WERI-Rb-1 (cell line): ENCODE measurements at places on chromosomes 16 and 17.
A peak's percentile ranks its signal among the peaks of the same experiment; 100 is the strongest.

- no peak for DNase-seq
These were observed 137.6 kb upstream of the RCVRN start for GRCh38 chr17:10042589-10043244.

- DNase-seq: no peak
These were observed 89.5 kb downstream of the CYTH1 start for GRCh38 chr17:78692460-78693010.

GRCh38 chr16:89363621-89364393 lies 126.6 kb downstream of the ANKRD11 start:
- no peak for DNase-seq

GRCh38 chr16:29158785-29159184 lies 173.9 kb downstream of the LAT start:
- no peak for DNase-seq

- peak; percentile 72 for DNase-seq
These were observed 60.4 kb downstream of the BAIAP2 start for GRCh38 chr17:81095383-81095762.

- DNase-seq: peak; percentile 67
These were observed 25.2 kb upstream of the HYDIN start for GRCh38 chr16:71255721-71256120.

DNA sequence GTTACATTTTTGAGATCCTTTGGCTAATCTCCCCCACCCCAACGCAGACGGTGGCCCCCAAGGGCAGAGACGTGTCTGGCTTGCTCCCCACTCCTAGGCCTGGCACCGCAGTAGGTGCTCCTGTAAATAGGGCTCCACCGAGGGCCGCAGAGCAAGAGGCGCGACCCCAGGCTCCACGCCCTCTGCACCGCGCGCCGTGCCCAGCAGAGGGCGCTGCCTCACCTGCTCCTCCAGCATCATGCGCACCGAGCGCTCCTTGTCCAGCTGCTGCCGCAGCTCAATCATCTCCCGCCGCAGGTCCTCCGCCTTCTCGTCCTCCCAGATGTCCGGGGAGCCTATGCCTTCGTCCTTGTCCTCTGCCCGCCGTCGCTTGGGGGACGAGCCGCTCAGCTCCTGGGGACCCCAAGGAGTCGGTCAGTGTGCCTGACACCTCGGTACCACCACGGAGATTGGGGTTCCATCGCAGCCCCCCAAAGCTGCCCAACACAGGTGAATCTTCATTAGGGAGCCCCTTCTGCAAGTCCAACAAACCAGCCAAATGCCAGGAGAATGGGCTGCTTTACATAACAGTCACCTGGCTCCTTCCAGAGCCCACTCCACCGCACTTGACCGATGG lies 11.2 kb downstream of the TFAP4 start:
- DNase-seq: peak; percentile 71

DNA sequence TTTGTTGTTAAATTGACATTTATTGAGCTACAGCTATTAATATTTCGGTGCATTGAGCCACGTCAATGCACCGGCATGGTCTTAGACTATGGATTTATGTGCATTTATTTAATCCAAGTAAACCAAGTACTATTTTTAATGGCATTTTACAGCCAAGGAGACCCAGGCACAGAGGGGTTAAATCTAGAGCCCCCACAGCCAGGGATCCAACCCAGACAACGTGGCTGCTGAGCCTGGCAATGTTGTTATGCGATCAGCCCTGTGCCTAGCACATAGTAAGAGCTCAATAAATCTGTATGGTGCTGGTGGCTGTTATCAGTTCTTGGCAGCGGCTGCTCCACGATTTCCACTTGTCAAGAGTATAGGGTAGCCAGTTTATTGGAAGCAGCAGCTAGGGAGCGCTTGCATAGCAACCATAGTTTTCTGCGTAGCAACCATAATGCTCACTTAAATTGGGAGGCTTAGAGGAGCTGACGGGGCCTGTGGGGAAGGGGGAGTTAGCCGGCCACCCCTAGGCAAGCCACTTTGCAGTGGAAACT lies 541 bp upstream of the RBBP6 start:
- no peak for DNase-seq

DNA sequence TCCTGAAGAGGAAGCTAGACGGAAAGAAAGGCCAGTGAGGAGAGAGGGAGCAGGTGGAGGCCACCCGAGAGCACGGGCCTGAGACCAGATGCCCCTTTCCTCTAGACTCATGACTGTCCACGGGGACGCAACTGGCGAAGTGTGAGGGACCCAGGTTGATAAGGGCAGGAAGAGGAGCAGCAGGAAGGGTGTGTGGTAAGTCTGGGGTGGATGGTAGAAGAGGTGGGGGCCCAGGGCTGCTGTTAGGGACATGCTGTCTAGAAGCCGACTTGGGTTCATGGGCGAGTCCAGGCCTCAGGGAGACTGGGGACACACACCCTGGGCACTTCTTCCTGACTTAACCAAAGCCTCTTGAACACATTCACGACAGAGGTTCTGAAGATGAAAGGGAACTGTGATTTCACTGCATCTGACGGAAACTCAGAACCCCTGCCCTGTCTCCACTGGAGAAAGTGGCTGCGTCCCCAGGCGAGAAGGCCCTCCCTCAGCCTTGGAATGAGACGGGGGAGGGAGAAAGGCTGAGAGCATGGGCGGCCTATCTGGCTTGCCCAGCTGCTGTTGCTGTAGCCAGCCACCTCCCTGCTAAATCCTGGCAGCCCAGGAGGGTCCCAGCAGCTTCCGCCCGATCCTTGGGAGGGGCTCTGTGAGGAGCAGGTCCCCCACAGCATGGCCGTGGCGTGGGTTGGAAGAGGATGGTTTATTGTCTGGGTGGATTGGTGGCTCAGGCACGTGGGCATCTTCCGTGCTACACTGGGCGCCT lies 6.0 kb downstream of the HIC1 start:
- no peak for DNase-seq

DNA sequence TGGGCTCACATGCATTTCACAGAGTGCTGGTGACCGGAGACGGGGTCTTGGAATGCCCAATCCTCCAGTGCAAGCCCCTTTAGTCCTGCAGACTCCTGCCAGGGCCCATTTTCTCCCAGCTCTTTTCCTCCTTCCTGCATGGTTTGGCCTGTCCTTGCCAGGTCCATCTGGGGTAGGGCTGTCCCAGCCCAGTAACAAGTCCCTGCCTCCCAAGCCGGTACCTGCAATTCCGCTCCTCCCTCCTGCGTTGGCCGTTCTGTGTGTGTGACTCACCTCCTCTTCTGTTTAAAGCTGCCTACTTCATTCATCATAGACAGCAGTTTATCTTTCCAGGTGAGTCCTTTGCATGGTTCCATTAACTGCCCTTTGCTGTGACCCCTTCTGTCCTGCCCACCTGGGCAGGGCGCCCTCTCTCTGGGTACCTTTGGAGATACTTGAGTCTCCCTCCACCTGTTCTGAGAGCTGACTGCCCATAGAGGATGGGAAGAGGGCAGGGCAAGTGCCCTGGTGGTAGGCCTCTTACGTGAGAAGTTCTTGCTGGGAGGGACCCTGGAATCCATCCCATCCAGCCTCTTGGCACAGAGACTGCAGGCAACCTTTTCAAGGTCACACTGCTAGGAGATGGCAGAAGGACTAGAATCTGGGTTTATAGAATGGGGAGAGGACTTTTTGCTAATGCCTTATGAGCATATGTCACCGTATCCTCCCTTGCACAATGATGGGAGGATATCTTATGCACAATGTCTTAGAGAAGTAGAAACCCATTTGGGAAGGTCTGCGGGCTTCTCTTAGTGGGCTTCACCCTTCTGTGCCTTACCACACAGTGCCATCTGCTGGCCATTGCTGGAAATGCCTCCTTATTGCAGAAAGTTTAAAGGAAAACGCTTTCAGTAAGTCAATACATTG lies 29.7 kb upstream of the LGALS9 start:
- DNase-seq: peak; percentile 74

GRCh38 chr17:5049314-5049841 lies 14.2 kb upstream of the SLC52A1 start:
- no peak for DNase-seq

DNA sequence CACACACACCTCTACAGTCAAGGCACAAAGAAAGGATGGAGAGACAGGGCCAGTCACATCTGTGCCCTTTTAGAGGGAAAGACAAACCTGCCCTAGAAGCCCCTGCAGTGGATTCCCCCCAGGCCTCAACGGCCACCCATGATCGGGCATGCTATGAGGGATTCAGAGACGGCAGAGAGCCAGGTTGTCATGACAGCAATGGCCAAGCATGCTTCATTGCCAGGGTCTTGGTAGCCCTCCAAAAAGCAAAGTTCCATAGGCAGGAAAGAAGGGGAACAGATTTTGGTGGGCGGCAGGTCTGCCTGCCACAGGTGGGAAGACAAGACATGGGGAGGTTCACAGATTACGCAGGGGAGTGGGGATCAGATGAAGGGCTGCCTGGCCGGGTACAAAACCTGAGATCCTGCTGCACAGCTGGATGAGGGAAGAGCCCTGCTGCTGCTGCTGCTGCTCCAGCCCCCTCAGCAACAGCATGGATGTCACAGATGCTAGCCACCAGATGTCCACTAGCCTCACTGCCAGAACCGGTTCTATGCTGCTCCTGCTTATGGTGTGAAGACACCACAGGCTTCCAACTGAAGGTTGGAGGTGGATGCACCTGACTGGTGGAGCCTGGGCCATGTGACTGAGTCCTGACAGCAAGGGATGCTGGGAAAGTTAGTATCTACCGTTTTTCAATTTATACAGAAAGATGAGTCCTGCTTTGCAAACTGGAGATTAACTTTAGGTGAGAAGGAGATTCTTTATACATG lies 17.8 kb downstream of the ACTG1 start:
- DNase-seq: peak; percentile 68

GRCh38 chr17:79667121-79667715 lies 56.4 kb upstream of the RBFOX3 start:
- DNase-seq: peak; percentile 8

DNA sequence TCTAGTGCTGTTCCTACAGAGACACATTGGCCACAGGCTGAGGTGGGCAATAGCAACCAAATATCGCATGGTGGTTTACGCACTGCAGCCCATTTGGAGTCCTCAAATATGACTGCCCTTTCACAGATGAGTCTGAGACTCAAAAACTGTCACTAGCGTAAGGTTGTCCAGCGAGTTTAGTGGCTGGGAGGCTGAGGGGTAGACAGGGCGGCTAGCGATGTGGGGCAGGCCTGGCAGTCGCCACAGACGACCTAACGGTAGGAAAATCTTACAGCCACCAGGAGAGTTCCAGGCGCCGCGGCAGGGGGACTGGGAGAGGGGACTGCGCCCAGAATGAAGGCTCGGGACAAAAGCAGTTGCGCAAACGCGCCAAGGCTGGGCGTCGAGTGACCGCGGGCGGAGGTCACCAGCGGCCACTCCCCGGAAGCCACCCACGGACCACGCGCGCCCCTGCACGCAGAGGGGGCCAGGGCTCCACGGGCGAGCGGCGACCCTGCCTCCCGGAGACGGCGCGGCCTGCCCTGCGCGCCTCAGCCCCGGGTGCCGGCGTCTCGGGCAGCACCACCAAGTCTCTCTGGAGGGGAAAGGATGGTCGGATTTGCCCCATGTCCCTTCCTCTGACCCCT lies 699 bp upstream of the MAP1LC3B start:
- no peak for DNase-seq

DNA sequence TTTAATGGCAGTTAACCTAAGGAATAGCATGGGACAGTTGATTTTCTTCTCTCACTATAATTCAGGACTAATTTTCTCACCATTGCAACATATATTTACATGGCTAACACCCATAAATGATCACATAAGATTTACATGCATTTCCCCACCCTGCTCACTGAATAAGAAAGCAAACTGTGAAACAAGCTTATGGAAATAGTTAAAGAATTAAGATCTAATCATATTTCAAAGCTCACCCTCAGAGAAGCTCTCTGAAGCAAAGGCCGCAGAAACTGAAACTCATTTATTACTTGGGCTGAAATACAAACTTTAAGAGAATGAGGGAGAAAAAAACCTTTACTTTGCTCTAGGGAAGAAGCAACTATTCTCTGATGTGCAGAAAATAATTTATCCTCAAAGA lies 218.7 kb upstream of the AXIN2 start:
- no peak for DNase-seq

DNA sequence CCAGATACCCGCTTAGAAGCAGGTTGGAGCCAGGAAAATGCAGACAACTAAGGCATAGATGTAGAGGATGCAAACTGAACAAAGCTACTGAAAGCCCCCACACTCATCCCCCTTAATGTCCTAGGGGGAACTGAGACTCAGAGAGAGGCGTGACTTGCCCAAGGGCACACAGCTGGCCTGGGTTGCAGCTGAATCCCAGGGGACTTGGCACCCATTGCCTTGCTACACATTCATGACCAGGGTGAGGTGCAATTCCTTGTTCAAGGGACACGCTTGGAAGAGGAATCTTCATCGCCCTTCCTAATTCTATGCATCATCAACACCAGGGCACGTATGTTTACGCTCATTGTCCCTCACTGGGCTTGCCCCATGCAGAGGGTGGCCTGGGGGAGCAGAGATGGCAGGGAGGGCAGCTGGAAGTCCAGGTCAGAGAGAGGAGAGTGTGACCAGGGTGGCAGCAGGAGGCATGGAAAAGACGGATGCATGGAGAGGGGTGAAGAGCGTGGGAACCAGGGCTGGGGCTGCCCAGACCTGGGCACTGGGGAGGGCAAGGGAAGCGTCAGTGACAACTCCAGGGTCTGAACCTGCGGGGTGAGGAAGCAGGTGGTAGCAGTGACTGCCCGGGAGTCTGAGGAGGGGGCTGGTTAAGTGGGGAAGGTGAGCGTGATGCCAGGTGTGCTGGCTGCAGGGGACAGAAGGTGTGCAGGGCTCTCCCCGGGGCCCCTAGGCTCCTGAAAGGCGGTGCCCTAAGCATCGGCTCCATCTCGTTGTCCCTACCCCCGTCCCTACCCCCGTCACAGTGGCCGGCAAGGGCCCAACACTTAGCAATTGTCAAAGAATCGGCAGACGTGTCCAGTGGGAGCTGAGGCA lies 267.1 kb upstream of the TNRC6C start:
- no peak for DNase-seq

GRCh38 chr16:22614271-22614947 lies 103.7 kb downstream of the NPIPB5 start:
- DNase-seq: no peak

DNA sequence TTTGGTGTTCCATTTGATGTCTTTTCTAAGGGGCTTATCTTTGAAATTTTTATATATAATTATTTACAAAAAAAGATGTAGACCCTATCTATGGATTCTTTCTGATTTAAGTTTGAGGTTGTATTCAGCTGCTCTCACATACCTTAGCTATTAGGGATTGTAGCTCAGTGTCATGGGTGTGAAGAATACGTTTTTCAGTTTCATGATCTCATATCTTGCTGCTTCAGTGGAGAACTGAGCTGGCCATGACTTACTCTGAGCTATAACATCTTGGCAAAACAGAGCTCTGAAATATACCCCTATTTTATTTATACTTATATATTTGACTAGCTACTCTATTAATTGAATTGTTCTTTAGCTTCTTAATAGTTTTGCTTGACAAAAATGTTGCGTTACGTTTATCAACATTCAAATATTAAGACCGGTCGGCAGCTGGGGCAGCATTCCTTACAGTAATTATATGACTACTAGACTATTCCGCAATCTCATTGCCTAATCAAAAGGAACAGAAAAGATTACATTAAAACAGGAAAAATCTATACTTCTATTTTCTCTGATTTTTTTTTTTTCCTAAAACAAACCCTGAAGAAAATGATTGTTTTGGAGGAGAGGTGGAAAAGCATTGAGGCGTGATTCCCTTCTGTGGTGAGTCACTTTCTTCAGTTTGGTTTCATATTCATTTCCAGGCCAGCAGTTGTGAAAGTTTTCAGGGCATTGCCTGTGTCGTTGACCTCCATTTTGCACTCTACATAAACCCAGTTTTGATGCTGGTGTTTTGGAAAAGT lies 24.1 kb upstream of the KRT24 start:
- no peak for DNase-seq

- no peak for DNase-seq
These were observed 16.8 kb upstream of the TRPV2 start for GRCh38 chr17:16398270-16399267.

GRCh38 chr17:29393436-29393835 lies 3.3 kb downstream of the TAOK1 start:
- no peak for DNase-seq

GRCh38 chr16:10637337-10638037 lies 57.1 kb upstream of the EMP2 start:
- no peak for DNase-seq
